ENCODE measurements at places on chromosomes 1 and 21.
A peak's percentile ranks its signal among the peaks of the same experiment; 100 is the strongest.

- no peak for DNase-seq
These were observed 183.6 kb upstream of the UBE2U start for GRCh38 chr1:64019818-64020217.

DNA sequence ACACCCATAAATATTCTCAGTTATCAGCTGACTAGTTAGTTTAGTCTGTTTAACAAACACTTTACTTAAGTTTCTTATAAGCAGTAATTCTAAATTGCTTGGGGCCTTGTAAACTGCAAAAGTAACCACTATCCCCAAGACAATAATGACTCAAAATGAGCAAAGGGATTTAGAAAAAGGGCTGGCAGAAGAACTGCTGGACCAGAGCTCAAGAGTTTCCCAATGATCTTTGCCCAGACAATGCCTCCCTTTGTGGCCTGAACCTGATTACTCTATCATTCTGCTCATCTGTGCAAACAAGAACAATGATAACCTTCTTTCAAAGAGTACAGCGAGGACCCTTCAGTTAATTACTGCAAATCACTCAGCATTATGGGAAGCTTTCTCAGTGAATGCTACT lies 123.5 kb downstream of the TIAM1 start:
- peak; percentile 91 for DNase-seq

DNA sequence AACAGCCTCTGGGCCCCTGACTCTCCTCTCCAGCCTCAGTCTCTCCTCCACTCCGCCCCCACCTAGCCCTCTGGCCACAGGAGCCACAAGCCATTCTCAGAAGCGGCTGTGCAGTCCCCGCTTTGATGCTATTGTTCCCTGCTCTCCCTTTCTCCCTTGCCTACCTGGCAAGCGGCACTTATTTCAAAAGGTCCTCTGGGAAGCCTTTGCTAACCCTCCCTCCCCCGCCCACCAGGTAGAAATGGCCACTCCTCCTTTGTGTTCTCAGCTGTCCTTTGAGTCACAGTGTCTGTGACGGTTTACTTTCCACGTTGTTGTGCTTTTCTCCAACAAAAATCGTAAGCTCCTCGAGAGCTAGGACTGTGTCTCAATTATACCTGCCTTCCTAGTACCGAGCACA lies 338.4 kb upstream of the PROX1 start:
- DNase-seq = no peak

DNA sequence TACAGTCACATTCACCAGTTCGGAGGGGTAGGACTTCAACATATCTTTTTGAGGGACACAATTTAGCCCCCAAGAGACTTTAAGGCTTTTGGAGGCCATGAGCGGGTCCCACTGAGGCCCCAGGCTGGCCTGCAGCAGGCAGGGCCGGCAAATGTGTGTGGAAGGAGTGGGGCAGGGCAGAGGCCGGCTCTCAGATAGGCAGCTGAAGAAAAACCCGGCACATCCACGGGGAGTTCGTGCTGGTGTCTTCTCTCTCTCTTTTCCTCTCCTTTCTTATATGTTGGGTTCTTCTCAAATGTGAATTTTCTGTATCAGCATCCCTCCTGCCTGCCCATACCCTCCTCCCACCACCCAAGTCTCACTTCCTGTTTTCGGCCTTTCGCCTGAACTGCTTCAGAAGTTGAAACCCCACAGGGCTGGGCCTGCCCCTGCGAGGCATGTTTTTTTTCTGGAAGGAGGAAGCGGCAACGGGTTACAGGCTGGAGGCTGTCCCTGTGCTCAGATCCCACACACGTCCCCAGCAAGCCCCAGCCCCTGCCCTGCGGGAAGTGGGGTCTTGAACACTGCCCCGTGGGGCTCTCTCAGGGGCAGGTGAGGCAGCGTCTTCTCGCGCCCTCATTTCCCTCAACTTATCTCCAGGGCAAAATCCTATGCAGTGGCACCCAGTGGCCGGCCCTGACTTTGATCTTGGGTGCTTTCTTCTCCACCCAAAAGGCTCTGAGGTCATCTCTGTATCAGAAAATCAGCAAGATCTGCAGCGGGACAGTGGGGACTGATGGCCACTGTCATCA lies 9.7 kb upstream of the UMODL1 start:
- DNase-seq = no peak

GRCh38 chr1:38558055-38558454 lies 301.5 kb downstream of the RRAGC start:
- DNase-seq = no peak

- DNase-seq = no peak
These were observed 25.9 kb downstream of the RUNX3 start for GRCh38 chr1:24903955-24904730.

DNA sequence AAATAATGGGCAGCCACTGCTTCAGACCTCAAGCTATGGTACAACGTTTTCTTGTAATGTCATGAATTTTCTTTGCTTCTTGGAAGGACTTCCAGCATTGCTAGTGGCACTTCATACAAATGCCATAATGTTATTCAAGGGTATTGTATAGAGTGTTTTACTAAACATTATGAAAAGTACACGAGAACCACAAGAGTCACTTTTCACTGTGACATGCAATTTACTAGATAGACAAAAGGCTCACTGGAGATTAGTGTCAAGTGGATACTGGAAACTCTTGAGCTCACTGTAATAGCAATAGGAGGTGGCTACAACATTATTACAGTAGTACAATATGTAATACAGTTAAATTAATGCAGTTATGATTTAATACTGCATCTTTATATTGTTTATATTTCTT lies 5.3 kb upstream of the OLFM3 start:
- no peak for DNase-seq

- DNase-seq = no peak
These were observed 723 bp downstream of the CZIB start for GRCh38 chr1:53219711-53220110.

DNA sequence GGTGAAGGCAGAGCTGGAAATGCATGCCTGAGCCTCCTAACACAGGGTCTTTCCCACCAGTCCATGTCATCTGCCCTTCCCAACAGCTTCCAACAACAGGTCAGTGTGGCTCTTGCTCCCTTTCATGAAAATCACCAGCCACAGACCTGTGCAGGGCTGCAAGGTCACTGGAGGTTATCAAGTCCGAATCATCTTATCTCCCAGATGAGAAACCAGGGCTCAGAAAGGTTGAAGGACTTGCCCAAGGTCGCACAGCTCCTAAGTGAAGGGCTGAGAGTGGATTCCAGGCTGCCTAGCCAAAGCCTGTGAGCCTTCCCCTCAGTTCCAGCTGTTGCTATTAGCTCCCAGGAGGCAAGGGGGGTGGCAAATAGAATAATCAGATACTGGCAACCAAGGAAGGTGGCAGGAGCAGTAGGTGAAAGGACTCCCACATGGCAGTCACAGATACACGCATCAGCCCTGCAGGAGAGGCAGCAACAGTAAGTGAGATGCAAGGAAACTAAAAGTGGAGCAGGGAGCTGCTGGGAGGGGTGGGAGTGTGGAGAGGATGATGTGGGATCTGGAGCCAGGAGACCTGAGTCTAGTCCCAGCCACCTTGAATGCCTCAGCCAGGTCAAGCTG lies 74.2 kb downstream of the SSBP3 start:
- peak; percentile 26 for DNase-seq

DNA sequence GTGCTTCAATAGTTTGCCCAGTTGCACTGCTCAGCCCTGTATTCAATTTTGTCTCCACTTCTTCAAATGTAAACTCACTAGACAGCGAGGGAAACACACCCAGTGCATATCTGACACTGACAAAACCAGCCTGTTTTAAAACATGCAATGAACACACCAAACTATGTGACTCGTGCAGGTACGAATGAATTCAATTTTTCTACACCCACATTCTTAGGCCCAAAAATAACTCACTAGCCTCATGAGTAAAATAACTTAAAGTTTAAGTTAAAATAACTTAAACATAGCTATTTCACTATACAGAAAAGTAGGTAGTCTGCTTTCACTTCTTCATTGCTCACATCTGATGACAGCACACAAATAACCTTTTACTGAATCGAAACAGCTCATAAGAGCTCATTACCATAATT lies 21.1 kb downstream of the TTC13 start:
- no peak for DNase-seq

All from NCI-H526 (cell line).